ENCODE measurements at places on chromosomes 7 and 10. TPM values are rescaled to one million over a fixed set of nuclear protein-coding genes. Genes with fewer than 3 reads are reported as not detected.

DNA sequence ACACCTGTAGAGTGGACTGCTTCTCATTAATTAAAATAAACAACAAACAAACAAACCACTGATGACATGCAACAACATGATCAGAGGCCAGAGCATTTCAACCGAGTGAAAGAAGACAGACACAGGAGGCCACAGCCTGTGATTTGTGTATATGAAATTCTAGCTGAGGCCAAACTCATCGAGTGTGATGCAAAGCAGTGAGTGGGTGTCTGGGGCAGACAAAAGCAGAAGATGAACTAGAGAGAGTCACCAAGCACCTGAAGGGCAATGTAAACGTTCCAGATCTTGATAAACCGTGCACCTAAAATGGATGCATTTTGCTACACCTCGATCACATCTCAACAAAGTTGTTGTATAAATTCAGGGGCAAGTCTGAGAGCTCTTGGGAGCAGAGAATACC, 108.4 kb downstream of the KLF6 start:
- DNase-seq, result no peak

GRCh38 chr7:35716038-35716803, 21.3 kb upstream of the HERPUD2 start:
- peak; percentile 81 for DNase-seq

GRCh38 chr7:12485845-12486244, 82.2 kb upstream of the VWDE start:
- DNase-seq, result no peak

- DNase-seq, result no peak
Measured at GRCh38 chr10:103856797-103857170, 1.4 kb upstream of the SH3PXD2A start.

DNA sequence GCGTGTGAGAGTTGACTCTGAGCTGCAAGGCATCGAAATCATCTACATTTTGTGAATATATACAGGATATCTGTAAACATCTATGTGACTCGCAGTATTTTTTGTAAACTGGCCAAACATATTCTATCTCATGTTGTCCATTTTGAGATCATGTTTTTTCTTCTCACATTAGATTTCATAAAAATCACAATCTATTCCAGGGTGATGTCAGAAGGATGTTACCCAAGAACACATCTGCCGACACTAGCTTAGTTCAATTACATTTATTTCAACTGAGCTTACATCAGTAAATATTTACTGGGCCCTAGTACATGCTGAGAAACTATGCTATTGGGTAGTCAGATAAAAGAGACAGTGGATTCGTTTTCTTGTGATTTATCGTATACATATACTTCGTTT, 2.5 kb upstream of the BUB3 start:
- no peak for DNase-seq

GRCh38 chr7:26237035-26237807, 35.7 kb downstream of the CBX3 start:
- peak; percentile 47 for DNase-seq

- no peak for DNase-seq
Measured at GRCh38 chr10:50480054-50481007, 143.4 kb downstream of the SGMS1 start.

GRCh38 chr10:122376364-122376961, 2.0 kb downstream of the PLEKHA1 start:
- DNase-seq, result no peak

- DNase-seq, result no peak
Measured at GRCh38 chr7:103719070-103719469, 270.4 kb downstream of the RELN start.

DNA sequence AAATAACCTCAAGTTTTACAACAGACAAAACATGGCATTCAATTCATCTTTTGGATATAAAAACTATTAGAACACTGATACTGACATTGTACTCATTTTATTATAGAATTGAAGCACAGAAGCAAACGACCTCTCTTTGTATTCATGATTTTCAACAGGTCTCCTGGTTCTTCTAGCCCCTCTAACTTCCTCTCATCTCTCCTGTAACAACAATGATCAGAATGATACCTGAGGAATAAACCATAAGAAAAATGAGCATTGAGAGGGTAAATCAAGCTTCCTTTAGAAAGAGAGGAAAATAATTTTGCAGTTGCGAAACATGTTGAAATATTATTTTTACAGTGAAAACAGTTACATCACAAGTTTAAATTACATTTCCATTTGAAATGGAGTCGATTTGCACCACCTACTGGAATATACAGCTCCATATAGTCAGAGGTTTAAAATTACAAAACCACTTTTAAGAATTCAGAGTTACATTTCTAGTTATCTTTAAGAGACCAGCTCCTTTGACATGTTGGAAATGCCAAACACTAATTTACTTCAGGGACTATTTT, 17.5 kb upstream of the TEX36 start:
- DNase-seq, result no peak

DNA sequence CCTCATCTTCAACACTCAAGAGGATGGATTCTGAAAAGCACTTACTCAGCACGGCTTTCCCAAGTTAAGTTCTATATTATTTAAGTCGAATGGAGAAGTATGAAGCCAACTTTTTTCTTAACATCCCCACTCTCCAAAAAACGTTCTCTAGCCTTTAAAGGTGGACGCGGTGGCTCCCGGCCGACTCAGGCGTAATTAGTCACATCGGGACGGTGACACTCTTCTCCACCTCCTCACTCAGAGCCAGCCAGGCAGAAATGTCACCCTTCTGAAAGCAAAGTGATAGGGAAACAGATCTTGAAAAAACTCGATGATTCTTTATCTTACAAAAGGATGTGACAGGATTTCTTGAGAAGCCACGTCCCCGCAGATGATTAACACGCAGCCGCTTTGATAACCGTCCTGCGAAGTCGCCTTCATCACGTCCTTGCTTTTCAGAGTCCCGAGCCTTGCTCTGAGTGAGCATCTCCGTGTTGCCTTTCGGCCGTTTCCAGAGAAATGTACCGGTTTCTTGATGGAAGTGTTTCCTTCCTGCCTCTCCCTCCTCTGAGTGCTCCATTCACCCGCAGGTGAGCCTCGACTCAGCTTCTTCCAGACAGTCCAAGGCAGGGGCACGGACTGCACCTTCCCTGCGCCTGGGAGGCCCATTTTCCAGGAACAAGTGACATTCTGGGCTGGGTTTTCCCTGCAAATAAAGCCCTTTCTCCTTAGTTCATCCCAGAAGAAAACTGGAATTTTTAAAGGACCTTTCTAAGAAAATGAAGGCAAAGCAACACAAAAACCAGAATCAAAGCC, 314.8 kb downstream of the DNAJB6 start:
- no peak for DNase-seq

- DNase-seq, result no peak
Measured at GRCh38 chr10:119384127-119384526, 158.4 kb downstream of the RGS10 start.

DNA sequence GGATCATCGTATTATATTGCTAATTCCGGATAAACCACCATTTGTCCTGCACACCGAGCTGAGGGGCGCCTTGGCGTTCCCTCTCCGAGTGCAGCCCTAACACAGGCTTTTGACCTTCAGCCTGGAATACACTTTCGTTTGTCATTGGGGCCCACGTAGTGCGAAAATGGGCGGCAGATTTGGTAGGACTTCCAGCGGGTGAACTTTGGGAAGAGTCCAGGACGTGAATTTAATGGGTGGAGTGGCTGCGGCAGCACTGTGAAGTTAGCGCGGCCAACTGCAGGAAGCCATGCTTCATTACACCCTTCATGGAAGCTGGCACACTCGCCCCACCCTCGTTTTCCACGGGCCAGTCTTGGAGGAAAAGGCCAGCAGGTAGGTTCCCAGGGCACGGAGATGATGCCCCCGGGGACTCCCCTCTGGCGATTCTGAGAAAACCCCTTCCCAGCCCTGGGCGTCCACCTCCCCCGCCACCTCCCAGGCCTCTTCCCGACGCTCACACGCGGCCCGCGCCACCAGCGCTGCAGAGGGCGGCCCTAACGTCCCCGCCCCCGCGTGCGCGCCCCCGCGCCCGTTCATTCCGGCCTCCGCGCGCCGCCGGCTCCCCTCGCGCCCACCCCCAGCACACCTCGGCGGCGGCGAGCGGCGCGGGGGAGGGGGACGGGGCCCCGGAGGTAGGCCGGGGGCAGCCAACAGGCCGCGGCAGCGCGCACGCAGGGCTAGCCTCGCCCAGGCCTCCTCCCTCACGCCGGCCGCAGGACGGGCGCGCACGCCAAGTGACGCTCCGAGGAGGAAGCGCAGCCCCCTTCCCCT, at the start of gene MLLT10:
TSS of gene MLLT10 (plus strand) at position 766 of the 813 bp plus-strand sequence. CDS start 413 bp downstream, outside the sequence.
- DNase-seq, result peak; percentile 85

DNA sequence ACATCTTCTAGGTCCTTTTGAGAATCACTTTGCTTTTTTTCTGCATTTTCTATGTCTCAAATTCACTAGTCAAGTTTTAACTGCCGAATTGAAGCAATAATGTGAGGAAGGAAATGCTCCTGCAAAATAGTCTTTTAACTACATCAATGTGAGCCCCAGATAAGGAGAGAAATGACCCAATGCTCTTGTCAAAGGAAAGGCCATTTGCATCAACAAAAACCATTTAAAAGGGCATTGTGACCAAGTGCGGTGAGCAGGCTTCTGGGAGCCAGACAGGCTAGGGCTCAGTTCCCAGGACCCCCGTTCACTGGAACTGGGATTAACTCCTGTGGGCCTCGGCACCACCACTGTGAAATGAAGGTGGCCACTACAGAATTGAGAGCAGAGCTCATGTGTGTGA, 127.9 kb upstream of the EEPD1 start:
- DNase-seq, result no peak

DNA sequence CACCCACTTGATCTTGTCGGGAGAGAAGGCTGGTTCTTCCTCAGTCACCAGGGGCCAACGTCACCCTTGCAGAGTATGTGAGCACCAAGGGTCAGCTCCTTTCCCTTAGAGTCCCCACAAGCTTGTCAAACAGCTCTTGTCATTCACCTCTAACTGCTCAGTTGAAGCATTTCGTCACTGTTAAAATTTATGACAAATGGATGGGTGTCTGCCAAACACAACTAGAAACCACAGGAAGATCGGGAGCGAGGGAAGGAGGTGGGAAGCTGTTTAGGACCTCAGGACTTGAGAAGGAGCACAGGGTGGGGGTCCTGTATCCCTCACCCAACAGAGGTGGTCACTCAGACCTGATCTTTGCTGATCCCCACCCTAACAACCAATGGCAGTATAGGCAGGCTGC, 373.3 kb upstream of the IGFBP3 start:
- DNase-seq, result no peak

- DNase-seq, result no peak
Measured at GRCh38 chr10:11326913-11327616, 284.4 kb downstream of the USP6NL start.

DNA sequence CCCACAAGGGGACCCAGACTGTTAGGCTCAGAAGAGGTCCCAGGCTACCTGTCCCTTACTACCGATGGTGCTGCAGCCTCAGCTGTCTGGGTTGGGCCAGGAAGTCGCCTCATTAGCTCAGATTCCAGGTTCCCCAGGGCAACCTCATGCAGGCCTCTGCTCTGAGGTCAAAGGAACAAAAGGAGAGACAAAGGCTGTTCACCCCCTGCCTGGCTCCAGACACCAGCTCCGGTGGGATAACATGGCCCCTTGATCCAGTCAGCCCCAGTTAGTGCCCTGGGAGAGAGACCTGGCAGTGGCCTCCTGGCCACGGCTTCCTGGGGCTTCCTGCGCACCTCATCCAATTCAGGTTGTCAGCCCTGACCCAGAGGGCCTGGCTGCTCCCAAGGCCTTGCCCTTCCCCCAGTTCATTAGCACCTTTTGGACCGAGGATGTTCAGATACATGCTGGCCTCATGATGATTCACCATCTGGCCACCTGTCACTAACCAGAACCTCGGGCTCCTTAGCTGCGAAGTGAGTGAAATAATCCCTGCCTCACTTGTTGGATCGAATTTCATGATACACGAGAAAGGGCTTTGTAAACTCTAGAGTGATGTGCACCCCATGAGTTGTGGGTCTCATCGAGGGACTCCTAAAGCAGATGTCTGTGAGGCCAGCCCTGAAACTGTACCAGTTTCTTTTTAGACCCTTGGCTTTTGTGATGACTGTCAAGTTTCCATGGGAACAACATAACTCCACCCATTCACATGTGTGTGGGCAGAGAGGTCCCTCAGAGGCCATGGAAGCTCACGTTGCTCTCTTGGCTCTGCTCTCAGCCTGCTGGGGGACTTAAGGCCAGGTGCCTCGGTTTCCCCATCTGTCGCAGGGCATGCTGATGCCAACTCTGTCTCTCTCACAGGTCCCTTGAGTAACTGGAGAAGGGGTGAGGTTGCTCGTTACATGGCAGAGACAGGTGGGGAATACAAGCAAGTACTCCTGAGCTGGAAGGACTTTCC, 79.5 kb upstream of the PCBD1 start:
- peak; percentile 63 for DNase-seq

- no peak for DNase-seq
Measured at GRCh38 chr10:34830217-34830822, 15.2 kb upstream of the PARD3 start.

DNA sequence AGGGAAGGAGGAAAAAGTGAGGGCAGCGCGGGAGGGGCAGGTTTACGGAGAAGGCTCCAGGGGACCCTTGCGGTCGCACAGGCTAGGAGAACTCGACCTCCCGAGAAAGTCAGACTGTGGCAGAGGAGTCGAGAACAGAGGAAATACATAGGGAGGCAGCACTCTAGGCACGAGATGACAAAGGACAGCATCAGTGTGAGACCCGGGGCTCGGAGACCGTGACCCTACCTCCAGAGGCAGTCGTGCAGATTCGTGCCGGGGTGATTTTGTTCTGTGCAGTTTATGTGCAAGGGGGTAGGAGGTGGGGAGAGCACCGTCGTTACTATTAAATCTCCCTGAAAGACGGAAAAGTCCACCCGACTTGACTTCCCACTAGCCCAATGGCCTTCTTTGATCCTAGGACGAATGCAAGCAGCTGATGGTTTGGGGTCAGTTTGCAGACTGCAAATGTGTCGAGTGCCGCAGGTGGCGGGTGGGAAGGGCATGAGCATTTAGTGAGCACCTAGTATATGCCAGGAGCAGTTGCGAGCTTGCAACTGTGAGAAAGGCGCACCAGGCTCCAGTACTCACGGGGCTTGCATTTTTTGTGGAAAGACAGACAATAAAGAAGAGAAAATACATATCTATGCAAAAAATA, 674 bp upstream of the OSBPL3 start:
- peak; percentile 39 for DNase-seq

GRCh38 chr7:40162516-40162915, 27.7 kb downstream of the SUGCT start:
- DNase-seq, result no peak

DNA sequence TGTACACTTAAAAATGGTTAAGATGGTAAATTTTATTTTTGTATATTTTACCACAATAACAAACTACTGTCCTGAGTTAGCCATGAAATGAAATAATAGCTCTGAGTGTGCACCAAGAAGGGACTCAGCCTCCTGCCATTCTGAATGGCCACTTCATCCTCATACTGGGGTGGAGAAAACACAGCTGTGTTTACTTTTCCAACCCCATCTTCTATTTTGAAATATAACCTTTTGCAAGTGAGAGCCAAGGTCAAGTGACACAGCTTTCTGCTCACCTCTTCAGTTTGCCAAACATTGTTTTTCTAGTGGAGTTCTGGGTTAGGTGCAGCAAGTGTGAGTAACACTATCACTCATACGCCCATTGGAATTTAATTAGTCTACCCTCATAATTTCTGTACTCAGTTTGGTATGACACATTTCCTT, 107.4 kb upstream of the GLCCI1 start:
- DNase-seq, result no peak

SNX10 gene
- total RNA-seq, result 94.5 TPM

GRCh38 chr7:130927564-130927963, 193.6 kb upstream of the KLF14 start:
- DNase-seq, result no peak
